ENCODE measurements at places on chromosomes 16 and 17. TPM values are rescaled to one million over a fixed set of nuclear protein-coding genes. Genes with fewer than 3 reads are reported as not detected.

DNA sequence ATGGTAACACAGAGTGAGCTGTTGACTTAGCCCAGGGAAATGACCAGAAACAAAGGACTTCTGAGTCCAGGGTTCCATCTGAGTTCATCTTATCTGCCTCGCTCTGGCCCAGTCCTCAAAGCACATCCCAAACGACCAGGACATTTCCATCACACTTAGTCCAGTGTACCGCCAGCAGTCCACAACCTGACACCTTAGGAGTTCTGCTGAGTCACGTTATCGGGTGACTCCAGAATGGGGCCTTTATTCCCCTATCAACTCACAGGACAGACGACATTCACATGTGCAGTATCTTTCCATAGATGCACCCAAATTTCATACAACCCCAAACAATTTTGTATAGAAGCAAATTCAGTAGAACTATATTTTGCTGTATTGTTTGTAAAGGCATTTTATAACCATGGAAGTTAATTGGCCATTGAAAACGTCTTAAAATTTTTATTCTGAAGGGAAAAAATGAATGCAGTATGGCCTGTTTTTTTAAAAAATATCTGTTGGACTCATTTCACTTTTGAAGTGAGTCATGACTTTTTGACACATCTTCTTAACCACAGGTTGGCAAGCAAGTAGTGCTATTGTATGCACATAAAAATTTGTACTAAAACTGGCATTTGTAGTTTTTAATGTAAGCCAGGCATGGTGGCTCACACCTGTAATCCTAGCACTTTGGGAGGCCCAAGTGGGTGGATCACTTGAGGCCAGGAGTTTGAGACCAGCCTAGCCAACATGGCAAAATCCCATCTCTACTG lies 46.3 kb downstream of the ZNF18 start:
- peaks cover 19% of the 10 kb centered on the region for H3K4me1 ChIP-seq

- DNase-seq = peak; percentile 54
- peaks cover 6% of the 10 kb centered on the region for H3K4me1 ChIP-seq
- H3K27ac ChIP-seq = no peak overlapping the region
These were observed 55.1 kb downstream of the SOX9 start for GRCh38 chr17:72175787-72176515.

GRCh38 chr17:8609910-8610309 lies 20.6 kb downstream of the MYH10 start:
- peaks cover 4% of the 10 kb centered on the region for H3K36me3 ChIP-seq
- H3K4me3 ChIP-seq = no peak overlapping the region
- peaks cover 21% of the 10 kb centered on the region for H3K4me1 ChIP-seq
- no peak for DNase-seq

The SRL gene
- not detected for total RNA-seq

GRCh38 chr16:89118361-89119165 lies 24.9 kb downstream of the ACSF3 start:
- no peak overlapping the region for H3K27ac ChIP-seq
- no peak for DNase-seq
- peaks cover 8% of the 10 kb centered on the region for H3K4me1 ChIP-seq
- H3K4me3 ChIP-seq = no peak overlapping the region
- no peaks in the 10 kb centered on the region for H3K27me3 ChIP-seq
- H3K36me3 ChIP-seq = peaks cover 34% of the 10 kb centered on the region

DNA sequence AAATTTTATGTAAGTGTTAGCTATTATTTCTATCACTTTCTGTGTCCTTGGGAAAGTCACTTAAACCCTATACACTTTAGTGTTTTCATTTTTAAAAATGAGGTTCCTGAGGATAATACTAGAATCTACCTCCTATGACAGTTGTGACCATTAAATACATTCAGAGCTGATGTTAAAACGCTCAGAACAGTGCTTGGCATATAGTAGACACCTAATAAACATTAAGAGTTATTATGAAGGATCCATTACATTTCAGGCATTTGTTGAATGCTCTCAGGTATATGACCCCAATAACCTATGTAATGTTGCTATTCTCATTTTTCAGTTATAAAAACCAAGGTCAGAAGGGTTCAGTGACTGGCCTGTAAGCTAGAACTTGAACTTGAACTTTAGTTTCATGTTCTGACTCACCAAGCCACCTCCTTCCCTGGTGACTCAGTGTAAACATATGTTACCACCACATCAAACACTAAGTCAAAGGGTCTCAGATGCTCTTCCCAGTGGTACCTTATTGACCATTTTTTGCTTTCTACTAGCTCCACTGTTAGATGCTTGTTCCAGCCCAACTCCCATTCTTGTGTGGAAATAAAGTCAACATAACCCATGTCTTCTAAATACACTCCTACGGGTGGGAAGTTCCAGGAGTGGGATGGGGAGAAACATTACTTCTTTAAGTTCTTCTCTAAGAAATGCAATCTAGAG lies 47.6 kb downstream of the HSD17B2 start:
- DNase-seq = peak; percentile 58
- no peak overlapping the region for H3K27ac ChIP-seq
- H3K4me1 ChIP-seq = peaks cover 4% of the 10 kb centered on the region
- no peaks in the 10 kb centered on the region for H3K36me3 ChIP-seq
- no peaks in the 10 kb centered on the region for H3K27me3 ChIP-seq

DNA sequence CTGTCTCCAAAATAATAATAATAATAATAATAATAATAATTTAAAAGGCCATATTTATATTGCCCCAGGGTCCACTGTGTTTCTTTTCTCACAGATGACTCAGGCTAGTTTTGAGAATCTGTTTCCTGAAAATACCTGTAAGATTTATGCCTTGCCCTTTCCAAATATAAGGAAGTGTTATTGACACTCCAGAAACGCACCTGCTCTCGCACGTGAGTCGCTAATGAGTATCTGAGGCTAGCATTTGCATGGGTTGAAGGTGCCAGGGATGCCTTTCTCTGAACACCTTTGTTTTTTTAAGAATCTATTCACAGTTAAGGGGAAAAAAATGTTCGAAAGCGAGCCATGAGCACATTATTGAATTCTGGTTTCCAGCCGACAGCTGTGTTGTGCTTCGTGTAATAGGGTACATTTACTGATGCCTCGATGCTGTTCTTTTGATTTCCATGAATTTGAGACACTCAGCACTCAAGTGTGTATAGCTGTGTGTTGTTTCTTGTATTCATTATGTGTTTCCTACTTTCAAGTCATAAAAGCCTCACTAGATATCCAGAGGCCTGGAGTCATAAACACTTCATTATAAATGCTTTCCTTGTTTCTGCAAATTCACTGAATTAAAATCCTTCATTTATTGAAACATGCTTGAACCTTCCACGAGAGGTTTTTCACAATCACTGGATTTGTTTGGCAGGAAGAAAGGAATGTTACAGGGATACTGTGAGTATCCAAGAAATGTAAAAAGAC lies 45.0 kb upstream of the NOL11 start:
- H3K36me3 ChIP-seq = no peaks in the 10 kb centered on the region
- no peaks in the 10 kb centered on the region for H3K4me1 ChIP-seq
- DNase-seq = no peak
- H3K4me3 ChIP-seq = no peak overlapping the region

- H3K27ac ChIP-seq = no peak overlapping the region
- H3K36me3 ChIP-seq = no peaks in the 10 kb centered on the region
- no peaks in the 10 kb centered on the region for H3K4me1 ChIP-seq
- peaks cover 15% of the 10 kb centered on the region for H3K27me3 ChIP-seq
- no peak overlapping the region for H3K4me3 ChIP-seq
- DNase-seq = no peak
These were observed 16.2 kb upstream of the PVALEF start for GRCh38 chr17:81148986-81149533.

DNA sequence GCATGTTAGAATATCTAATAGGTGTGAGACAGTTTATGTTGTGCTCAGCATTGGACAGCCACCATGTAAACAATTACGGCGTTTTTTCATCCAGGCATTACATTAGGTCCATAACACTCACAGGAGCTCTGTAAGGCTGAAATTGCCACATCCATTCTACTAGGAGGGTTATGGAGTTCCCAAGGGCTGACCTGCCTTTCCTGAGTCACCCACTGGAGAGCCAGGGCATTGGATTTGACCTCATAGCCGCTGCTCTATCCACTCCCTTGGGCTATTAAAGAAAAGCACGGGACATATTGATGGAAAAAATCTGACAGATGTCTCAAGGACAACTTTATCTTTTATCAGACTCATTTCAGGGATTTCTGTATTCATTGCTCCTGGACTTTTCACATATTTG lies 306.3 kb upstream of the HSBP1 start:
- H3K36me3 ChIP-seq = peaks cover 6% of the 10 kb centered on the region
- no peak overlapping the region for H3K4me3 ChIP-seq
- DNase-seq = peak; percentile 3
- H3K4me1 ChIP-seq = no peaks in the 10 kb centered on the region
- H3K27ac ChIP-seq = no peak overlapping the region
- H3K27me3 ChIP-seq = no peaks in the 10 kb centered on the region

The SMARCE1 gene
- 128 TPM for total RNA-seq

- no peaks in the 10 kb centered on the region for H3K27me3 ChIP-seq
- peaks cover 30% of the 10 kb centered on the region for H3K4me1 ChIP-seq
- peak overlapping the region; percentile 92 for H3K27ac ChIP-seq
- H3K4me3 ChIP-seq = peak overlapping the region; percentile 79
- DNase-seq = no peak
These were observed 970 bp upstream of the DYNC1LI2 start for GRCh38 chr16:66752379-66752778.

The SLC2A4 gene
- total RNA-seq = not detected

- peaks cover 23% of the 10 kb centered on the region for H3K27me3 ChIP-seq
- peaks cover 11% of the 10 kb centered on the region for H3K36me3 ChIP-seq
- no peak overlapping the region for H3K27ac ChIP-seq
- DNase-seq = no peak
- H3K4me3 ChIP-seq = peak overlapping the region; percentile 76
These were observed 560 bp downstream of the EFNB3 start for GRCh38 chr17:7705269-7706255.

DNA sequence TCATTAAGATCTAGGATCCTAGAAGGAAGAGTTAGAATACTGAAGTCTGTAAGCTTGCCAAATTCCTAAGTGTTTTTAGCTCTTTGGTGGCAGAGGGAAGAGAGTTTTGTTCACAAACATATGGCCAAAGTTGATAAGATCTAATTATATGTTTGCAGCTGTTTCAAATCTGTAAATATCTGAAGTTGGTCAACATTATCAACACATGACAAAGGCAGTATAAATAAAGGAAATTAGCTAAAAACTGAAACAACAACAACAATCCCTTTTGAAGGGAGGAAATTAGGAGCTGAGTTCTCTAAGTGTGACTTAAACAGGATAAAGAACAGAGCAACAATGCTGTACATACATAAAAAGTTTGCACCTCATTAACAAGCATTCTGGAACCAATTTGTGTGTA lies 208.7 kb downstream of the KCNJ2 start:
- no peak overlapping the region for H3K4me3 ChIP-seq
- no peaks in the 10 kb centered on the region for H3K36me3 ChIP-seq
- no peak overlapping the region for H3K27ac ChIP-seq
- no peaks in the 10 kb centered on the region for H3K27me3 ChIP-seq

GRCh38 chr17:76056882-76057281 lies 15.4 kb downstream of the SRP68 start:
- no peaks in the 10 kb centered on the region for H3K27me3 ChIP-seq
- peaks cover 93% of the 10 kb centered on the region for H3K36me3 ChIP-seq
- DNase-seq = no peak

The NPW gene
- 4.9 TPM for total RNA-seq

GRCh38 chr16:4452674-4453073 lies 21.8 kb downstream of the NMRAL1 start:
- H3K27ac ChIP-seq = no peak overlapping the region
- DNase-seq = no peak
- no peaks in the 10 kb centered on the region for H3K27me3 ChIP-seq
- H3K36me3 ChIP-seq = peaks cover 96% of the 10 kb centered on the region
- H3K4me3 ChIP-seq = no peak overlapping the region
